ENCODE measurements at places on chromosomes 7 and 10.

DNA sequence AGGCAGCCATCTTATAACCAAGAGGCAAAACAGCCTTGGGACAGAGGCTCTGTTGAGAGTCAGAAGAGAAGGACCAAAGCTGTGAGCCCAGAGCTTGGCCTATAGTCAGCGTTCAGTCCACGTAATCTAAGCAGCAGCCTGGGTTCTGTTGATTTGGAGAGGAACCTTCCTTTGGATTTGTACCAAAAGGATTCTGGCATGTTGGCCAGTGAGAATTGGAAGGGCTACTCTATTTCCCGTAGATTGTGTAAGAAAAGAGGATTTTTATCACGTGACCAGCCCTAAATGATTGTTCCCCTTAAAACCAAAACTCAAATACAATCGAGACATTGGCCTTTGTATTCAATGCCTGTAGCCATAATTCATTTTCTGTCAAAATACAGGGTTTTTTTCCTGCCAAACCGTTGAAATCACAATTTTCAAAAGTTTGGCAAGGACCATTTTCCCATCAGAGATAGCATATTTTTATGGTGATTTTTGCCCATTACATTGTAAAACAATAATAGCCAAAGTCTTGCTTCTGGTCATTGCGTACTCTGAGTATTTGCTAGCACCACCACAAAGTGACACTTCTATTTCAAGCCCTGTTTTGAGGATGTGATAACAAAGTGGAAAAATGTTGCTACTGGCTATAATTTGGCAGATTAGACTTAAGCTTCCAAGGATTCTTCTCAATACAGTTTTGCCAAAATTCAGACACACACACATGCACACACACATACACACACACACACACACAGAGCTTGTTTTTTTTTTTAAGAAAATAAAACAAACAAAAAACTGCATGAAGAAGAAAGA is 23.1 kb upstream of the BMPER start:
- no peak for DNase-seq

DNA sequence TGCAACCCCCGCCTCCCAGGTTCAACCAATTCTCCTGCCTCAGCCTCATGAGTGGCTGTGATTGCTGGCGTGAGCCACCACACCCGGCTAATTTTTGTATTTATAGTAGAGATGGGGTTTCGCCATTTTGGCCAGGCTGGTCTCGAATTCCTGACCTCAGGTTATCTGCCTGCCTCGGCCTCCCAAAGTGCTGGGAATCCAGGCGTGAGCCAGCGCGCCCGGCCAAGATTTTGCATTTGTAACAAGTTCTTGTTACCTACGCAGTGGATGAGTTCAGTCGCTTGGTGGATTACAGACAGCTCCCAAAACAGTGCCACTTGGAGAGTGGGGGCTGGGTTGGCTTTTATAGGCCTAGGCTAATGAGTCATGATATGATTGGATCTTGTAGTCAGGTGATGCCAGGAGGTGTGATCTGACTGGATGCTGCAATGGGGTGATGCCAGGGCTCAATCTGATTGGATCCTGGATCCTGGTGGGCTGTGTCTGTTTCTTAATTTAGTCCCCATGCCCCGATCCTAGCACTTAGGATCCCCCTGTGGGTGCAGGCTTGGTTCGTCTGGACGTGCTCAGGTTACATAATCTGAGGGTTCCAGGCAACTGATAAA is 20.3 kb downstream of the SBDS start:
- DNase-seq: no peak

- DNase-seq: peak; percentile 23
Measured at GRCh38 chr10:43574001-43574892, at the start of gene ZNF239. Gene ZNF239, minus strand, starts transcription at chr10:43574616. Its CDS starts 16,537 bp downstream, at chr10:43558079.

- peak; percentile 34 for DNase-seq
Measured at GRCh38 chr7:20598459-20599309, 16.8 kb upstream of the ABCB5 start.

DNA sequence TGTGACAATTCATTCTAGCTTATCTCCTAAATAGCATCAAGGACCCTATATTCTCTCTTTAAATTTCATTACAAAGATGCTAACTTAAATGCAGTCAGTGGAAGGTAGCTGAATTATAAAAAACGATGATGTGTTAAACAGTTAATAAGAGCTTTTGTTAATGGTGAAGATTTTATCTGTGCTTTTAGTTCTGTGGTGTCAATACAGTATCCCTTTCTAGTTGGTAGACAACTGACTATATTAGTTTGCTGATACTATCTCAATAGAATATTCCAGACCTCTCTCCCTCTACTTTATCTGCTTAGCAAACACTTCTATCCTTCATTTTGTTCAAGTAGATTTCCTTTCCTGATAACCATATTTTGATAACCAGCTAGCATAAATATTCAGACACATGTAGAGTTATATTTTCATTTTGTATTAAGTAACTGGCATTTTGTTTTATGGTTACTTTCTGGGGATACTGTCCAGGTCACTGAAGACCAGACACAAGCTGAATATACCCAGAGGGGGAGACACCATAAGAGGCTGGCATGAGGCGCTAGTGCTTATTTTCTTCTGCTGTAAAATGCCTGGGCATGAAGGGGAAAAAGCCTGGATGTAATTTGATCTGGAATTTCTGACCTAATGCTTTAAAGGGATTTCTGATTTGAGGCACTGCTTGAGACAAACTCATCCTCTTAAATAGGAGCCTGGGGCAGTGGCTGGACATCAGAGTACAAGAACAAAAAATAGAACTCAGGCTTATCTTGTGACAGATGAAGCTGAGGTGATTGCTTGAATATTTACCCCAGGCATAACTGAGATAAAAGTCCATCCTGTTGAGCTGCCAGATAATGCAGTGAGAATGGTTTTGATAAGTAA is 197.5 kb downstream of the MALRD1 start:
- no peak for DNase-seq

DNA sequence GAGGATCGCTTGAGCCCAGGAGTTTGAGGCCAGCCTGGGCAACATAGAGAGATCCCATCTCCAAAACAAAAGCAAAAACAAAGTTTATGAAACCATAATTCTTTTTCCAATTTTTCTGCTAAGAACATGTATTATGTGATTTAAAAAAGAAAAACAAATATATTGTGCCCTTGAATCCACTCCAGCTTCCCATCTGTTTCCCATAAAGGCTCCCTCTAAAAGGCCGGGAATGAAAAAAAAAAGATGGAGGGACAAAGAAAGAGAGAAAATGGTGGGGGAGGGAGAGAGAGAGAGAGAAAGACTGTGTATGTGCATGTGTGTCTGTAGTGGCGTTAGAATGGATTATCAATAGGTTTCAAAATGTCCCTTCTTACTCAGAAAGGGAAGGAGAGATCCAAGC is 20.5 kb upstream of the GSDME start:
- no peak for DNase-seq

All from NCI-H526 (cell line).